ENCODE measurements at places on chromosomes 5 and 9.

- DNase-seq, result no peak
Measured at GRCh38 chr9:91676046-91676445, 252.4 kb upstream of the NFIL3 start.

DNA sequence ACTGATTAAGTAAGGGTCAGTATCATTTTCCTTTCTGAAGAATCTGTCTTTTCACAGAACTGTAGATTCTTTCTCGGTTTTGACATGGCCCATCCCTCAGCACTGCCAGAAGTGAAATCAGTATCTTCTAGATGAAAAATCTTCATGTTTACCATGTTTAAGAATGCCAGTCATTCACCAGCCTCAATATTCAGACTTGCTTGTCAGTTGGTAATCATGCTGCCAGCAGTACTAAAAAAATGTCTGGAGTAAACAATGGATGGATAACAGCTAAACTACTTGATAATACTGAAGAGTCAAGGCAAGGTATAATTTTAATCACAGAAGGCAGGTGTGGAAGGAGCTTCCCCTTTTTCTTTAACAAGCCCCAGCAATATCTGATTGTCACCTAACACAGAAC is 306.8 kb upstream of the DMAC1 start:
- no peak for DNase-seq

- no peak for DNase-seq
Measured at GRCh38 chr5:8685704-8686103, 816.8 kb downstream of the MTRR start.

GRCh38 chr9:104604801-104605200 is 626 bp downstream of the OR13C2 start:
- DNase-seq, result no peak

DNA sequence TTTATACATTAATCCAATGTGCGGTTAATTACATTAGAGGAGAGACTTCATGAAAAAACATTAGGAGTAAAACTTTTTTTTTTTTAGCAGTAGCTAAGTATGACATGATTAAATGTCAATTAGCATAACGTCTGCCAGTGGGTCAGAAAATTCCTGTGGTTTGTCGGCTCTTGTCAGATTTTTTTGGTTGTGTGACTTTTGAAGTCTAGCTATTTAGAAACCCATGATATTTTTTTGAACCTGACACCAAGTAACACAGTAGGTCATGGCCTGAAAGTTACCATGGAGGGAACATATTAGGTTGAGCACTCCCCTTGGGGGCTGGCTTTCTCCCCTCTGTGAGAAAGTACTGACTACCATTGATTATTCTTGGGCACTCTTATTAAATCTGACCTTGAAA is 84.8 kb upstream of the ALDH1A1 start:
- no peak for DNase-seq

- DNase-seq, result no peak
Measured at GRCh38 chr5:78339617-78340436, 20.6 kb upstream of the SCAMP1 start.

DNA sequence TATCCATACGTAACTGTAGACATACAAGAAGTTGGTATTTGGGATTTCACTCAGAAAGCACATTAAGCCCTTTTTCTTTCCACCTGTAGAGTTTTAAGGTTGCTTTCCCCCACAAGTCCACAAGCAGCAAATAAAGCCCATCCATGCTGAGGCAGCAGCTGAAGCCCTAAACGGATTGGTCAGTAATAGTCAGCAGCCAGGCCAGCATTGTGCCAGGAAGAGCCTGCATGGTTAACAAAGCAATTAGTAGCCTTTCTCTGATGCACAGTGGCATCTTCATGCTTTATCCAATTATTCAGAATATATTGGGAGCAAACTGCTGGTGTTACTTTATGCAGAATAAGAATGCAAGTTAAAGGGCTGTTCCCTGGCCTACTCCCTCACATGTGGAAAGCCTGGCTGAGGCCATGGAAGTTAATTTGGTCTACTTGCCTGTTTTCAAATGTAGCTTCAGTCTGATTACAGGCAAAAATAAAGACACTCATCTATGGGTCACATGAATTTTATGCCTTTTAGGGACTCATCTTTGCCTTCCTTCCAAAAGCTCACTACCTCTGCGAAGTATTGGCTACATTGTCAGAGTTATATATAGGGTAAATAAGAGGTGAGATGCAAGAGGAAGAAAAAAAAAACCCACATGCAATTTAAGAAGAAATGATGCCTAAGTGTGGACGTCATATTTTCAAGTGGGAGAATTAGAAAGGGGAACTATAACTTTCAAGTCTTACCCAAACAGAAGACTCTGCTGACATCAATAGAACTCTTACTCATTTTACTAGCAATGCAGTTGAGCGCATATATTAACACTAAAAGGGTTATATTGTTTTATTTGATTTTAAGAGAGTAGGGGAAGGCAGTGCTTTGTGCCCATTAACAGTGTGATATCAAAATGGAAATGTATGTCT is 15.9 kb downstream of the EBF1 start:
- no peak for DNase-seq
